Osteocyte (in vitro differentiated cells): ENCODE measurements at places on chromosomes 7 and 10. TPM values are rescaled to one million over a fixed set of nuclear protein-coding genes. Genes with fewer than 3 reads are reported as not detected.

- no peak for DNase-seq
These were observed 16.7 kb upstream of the LRRN3 start for GRCh38 chr7:111074071-111074747.

DNA sequence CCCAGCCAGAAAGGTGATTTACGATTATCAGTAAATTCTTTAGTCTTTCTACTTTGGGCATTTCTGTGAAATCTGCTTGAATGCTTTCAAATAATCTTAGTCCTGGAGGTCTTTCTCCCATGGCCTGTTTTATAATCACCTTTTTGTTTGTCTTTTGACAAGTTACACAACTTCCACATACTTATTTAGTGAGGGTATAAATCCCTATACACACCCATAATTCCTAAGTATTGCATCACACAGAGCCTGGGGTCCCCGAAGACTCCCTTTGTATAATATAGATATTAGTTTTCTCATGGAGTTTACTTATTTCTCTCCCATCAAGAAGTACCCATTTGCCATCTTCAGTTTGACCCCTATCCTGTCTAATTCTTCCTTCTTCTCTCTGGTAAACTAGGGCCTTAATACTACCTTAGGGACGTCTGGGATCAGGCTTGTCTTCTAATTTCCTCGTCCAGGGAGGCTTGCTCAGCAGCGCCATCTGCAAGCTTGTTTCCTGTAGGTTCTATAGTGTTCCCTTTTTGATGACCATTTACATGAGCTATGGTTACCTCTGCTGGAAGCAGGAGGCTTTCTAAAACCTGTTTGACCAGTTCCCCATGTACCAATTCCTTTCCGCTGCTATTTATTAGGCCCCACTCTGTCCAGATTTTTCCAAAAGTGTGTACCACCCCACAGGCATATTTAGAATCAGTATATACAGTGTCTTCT is 8.1 kb downstream of the DNAH11 start:
- DNase-seq: no peak

DNA sequence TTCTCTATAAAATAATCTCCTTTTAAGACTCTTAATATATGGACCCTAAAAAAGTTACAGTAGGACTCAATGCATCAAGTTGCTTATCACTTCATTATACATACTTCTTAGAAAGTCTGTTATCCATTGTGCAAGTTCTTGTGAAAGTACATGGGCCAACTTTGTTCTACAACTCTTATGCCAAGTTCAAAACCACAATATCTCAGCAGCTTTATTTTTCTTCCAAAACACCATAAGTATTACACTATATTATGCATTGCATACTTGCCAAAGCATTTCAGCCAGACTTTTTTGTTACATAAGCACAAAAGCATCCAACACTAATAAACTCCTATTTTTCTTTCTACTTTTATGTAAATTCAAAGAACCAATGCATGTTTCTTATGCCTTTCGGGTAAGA is 94.4 kb downstream of the AHR start:
- DNase-seq: no peak

DNA sequence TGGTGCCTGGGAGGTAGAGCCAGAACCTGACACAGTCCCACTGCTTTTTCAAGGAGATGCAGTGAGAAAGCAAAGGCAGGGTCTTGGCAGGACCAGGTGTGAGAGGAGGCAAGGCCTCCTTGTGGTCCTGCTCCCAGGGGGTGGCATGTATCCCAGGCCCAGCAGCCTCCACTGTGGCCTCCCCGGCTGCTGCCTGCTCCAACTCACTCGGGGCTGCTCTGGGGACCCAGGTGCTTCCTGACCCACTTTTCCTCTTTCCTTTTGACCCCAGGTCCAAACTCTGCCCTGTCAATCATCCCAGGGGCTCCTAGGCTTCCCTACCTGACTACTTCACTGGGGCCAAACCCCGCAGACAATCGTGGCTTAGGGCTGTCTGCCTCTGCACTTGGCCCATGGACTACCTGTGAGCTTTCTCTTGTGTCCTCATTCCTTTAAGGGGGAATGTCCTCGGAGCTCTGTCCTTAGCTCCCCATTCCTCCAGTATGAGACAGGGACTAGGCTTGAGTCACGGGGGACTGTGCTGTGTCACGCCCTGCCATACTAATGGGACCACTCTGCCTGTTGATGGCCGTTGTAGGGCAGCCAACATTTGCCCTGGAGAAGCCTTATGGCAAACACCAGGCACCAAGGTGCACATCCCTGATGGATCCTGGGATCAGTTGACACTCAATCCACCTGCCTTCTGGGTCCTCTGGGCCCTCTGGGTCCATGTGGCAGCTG is 1.1 kb upstream of the AEBP1 start:
- no peak for DNase-seq

DNA sequence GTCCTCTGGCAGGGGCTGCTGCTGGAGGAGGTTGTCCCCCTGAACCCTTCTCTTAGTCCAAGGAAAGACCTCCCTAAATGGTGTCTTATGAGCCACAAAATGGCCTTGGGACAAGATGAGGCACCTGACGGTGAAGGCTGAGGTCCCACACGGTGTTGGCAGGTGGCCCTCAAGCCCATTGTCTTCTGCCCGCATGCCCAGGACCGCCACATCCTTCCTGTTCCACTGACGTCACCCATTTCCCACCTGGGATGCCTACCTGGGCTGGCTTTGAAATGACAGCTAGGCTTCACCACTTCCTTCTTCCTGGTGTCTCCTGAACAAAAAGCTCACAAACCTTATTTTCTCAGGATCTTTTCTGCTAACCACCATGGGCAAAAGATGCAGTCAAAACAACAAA is 2.1 kb upstream of the DMBT1 start:
- DNase-seq: no peak

GRCh38 chr7:141748396-141748795 is 10.2 kb downstream of the SSBP1 start:
- DNase-seq: no peak

GRCh38 chr7:148662646-148663045 is 36.1 kb upstream of the CUL1 start:
- DNase-seq: no peak

DNA sequence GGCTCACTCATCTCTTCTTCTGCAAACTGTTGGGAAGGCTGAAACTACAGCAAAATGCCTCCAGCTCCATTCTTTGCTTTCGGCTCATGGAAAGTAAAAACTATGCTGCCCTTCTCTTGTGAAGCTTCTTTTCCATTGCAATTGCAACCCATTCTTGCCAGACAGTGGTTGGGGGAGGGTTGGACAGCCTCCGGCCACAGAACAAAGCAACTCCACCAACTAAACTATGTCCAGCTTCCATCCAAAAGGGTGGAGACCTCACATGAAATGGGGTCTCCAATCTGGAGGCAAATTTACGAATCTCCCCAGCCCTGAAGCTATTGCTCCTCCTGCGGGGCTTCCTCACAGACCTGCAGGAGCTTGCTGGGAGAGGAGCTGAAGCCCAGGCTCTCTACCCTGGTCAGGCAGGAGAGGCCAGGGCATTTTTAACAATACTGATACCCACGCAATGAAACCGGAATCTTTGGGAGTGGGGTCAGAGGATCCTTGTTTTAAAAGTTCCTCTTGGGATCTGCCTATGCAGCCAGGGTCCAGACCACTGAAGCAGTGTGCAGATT is 549 bp downstream of the GPNMB start:
- no peak for DNase-seq

DNA sequence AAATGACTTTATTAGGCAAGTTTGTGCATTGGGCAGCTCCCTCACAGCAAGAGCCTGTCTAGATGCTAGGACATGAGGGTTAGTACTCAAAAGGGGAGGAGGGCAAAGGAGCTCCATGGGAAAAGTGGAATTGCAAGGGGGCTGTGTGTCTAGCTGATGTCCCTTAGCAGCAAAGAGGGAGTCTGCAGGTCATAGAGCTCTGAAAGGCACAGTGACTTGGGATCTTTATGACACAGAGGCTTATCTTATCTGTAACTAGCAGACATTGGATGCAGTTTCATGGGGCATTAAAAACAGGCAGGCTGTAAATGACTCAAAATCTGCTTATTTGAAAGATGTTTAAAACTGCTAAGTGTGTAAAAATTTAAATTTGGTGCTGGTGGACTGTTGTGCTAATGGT is 556.2 kb upstream of the FZD8 start:
- no peak for DNase-seq

DNA sequence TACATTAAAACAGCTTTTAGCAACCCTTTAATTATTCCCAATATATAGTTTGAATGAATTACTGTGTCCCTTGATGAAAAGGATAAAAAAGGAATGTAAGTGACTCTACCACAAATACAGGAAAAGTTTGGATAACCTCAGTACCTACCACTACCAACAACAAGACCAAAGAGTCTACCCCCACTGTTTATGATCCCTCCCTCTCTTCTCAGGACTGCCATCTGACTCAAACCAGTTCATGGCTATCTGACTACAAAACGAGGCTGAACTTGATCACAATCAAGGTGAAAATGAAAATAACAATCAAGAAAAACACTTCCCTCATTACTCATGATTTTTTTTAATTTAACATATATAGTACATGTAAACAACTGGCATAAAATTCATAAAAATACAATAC is 108.7 kb downstream of the DPY19L1 start:
- DNase-seq: no peak

- DNase-seq: no peak
These were observed 171.9 kb upstream of the CACNA2D1 start for GRCh38 chr7:82615527-82615926.

- no peak for DNase-seq
These were observed 41.9 kb downstream of the LMTK2 start for GRCh38 chr7:98148607-98149006.

DNA sequence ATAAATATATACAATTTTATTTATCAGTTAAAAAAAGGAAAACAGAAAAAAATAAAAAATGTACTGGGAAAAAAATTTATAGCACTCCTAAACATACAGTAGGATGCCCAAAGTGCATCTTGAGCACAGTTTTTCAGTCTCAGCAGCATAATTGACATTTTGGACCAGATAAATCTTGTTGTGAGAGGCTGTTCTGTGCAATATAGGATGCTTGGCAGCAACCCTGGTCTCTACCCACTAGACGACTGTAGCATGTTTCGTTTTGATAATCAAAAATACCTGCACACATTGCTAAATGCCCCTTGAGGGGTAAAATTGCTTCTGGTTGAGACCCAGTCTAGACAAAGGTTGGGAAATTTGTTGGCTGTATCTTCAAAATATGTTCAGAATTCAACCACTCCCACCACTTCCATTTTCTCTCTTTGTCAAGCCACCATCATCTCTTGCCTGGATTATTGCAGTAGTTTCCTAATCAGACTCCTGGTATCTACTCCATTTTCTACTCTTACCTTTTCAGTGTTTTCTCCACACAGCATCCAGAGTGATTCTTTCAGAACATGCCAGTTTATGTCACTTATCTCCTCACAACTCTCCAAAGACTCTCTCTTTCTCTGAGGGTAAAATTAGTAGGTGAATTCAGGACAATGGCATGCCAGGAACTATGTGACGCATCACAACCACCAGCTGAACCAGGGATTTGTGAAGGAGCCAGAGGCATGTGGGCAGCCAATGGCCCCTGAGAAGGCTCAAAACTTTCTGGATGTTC is 91.4 kb downstream of the GPR85 start:
- DNase-seq: no peak

GRCh38 chr10:52383088-52383487 is 69.0 kb downstream of the DKK1 start:
- DNase-seq: no peak

DNA sequence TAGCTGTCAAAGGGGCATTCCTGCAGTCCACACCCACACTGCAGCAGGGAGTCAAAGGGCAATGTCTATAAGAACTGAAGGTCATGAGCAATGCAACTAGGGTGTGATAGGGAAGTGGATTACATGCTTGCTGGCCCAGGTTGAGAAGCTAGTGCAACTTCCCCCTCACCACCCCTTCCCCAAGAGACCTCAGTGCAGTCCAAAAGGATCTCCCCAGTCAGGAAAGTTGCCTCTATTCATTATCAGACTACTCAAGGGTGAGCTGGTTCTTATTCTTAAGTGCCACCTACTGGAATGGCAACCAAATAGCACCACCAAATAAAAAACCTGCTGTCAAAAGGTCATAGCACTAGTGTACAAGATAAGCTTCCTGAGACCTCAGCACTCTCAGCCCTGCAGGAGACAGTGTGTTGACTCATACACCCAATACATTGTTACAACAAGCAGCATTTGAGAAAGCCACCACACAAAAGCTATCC is 28.2 kb downstream of the MTERF1 start:
- DNase-seq: no peak

DNA sequence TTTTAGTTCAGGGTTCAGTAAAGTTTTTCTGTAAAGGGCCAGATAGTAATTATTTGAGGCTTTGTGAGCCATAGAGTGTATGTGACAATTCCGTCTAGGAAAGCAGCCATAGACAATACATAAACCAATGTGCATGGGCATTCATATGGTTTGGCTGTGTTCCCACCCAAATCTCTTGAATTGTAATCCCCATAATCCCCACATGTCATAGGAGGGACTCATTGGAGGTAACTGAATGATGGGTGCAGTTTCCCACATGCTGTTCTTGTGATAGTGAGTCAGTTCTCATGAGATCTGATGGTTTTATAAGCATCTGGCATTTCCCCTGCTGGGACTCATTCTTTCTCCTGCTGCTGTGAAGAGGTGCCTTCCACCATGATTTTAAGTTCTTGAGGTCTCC is 29.9 kb downstream of the SEC61G start:
- DNase-seq: no peak

DNA sequence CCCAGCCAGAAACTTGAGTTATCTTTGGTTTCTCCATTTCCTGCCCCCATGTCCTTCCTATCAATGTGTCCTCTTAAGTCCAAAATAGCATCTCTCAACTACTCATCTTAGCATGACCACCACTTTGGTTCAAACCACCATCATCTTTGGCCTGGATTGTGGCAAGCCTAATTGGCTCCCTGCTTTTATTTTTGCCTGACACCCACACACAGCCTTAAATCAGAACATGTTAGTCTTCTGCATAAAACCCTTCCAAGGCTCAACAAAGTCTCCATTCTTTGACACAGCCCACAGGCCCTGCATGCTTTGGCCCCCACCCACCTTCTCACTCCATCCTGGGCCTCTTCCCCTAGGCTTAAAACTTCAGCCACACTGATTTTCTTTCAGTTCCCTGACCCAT is 2.0 kb upstream of the TSPAN14 start:
- DNase-seq: no peak

GRCh38 chr10:78756604-78757343 is 312.0 kb upstream of the ZMIZ1 start:
- DNase-seq: no peak

DNA sequence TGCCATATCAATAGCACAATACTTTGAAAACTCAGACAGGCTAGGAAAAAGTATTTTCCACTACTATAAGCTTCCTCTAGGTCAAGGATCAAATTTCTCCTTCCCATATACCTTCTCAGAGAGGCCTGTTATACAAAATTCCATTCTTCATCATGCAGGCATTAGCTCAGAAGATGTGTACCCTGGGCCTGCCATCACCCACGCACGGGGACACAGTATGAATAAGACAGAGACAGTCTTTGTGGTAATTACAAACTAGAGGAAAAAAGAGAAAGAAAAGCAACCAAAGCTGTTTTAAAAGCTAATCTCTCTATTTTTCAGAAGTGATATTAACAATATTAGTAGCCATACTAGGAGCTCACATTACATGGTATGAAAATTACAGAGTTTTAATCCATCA is 236.8 kb upstream of the AOAH start:
- no peak for DNase-seq

The SPDYE8 gene
- not detected in 2 replicates for total RNA-seq

The ZNF33B gene
- total RNA-seq: 22.5 and 24.8 TPM in 2 replicates

The TACC2 gene
- total RNA-seq: 64.2 and 65.5 TPM in 2 replicates

The PON1 gene
- not detected in 2 replicates for total RNA-seq
